Ecto neural progenitor cell (in vitro differentiated cells): ENCODE measurements at places on chromosomes 5 and 9.

DNA sequence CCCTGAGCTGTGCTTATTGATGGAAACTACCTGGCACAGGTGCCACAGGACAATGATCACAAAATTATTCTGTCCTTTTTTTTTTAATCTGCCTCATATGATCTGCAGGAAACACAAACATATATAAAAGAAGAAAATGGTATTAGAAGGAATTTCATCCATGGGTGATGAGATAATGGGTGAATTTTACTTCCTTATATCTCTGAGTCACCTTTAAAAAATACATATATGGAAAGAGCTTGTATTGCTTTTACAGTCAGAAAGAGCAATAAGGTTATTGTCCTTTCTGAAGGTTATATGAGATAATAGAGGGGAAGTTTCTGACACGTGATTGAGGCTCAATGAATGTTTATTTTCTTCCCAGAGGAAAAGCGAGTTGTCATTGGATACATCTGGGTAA lies 31.6 kb downstream of the NEURL1B start:
- DNase-seq = no peak

DNA sequence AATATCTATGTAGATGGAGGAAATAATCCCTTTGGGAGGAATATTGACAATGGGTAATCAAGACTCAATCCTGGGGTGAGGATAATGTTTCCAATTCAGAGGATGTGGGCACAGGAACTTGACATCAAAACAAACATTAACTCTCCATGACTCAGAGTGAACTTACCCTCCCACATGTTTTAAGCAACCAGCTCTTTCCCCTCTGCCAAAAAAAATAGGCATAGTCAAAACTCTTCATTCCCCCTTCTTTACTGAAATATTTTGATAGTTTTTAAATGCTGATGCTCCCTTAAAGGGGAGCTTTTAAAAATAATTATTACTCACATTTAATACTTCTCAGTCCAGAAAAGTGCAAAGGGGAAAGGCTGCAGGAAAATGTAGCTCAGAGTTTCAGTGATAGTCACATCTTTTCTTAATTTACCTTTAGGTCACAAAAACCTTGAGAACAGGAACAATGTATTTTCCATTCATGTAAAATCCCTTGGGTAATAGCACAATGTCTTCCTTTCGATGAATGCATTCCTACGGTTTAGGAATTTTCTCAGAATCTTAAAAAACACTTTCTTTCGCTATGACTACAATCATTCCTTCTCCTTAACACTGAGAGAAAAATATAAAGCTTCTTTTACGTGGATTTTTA lies 298.4 kb upstream of the GRAMD2B start:
- no peak for DNase-seq

- DNase-seq = no peak
Measured at GRCh38 chr5:76697670-76698069, 18.3 kb upstream of the F2R start.

DNA sequence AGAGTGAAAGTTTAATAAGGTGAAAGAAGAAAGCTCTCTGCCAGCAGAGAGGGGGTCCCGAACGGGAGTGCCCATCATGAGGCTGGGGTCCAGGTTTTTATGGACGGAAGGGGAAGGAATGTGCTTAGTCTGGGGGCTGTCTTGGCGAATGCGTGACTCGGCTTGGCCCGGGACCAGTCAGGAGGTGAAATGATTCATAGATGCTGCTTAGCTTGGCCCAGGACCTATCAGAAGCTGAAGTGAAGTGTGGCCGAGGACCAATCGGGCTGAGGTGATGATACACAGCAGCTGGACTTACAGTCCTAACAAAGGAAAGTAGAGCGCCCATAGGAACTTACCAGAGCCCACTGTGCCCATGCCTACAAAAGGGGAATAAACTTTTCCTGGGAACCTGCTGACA lies 3.9 kb upstream of the FKTN start:
- no peak for DNase-seq

DNA sequence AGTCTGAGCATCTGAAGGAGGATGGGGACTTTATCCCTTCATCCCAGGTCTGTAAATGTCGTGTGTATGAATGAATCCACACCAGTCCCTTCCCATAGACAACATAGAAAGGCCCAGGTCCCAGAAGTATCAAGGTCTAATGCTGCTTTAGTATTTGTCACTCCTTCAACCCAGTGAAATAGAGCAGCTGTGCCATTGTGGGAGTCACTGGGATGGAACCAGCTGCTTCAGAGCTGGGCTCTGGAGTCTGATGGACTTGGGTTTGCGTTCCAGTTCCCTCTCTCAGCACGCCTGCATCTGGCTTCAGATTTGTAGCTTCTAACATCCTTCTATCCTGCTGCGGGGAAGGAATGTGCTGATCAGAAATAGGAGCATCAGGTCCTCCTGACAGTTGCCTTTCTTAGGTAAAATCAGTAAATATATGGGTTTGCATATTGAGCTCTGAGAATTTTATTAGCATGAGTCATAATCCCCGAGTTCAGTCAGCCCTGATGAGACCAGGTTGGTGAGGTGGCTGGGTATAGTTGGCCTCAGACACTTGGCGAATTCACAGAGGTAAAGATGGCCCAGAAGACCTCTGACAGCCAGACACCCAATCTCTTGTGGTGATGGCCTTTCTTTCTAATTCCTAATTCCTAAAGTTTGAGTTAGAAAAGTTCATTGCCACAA lies 10.1 kb downstream of the ACO1 start:
- DNase-seq = no peak

GRCh38 chr5:36787365-36788093 lies 89.0 kb upstream of the NIPBL start:
- DNase-seq = no peak

- no peak for DNase-seq
Measured at GRCh38 chr5:22842574-22842973, 10.6 kb downstream of the CDH12 start.

DNA sequence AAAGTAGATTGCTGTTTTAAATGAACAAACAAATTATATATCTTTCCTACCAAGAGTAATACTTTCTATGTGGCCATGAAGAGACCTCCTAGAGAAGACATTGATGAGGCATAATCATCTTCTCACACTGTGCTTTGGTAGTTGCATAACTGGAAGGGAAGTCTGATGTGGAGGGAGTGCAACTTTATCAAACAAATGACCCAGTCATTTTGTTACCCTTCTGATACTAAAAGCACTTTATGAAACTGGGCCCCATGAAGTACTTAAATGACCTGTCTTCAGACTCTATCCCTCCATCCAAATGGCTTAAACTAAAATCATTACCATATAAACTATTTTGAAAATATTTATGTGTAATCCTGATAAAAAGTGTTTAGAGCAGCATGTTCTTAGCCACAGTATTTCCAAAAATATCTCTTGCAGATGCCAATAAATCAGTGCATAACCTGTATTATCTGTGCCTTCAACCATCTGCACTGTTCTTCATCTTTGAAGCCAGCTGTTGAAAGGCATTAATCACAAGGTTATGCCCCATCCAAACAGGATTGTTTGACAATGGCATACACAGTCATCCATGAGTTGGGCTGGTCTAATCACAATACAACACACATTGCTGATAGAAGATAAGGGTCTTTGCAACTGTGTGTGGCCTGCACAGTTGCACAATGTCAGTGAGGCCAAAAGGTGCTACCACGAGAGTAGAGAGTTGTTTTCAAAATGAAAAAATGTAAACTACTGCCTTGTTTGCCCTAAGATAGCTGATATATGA lies 31.9 kb upstream of the MIER3 start:
- DNase-seq = no peak

GRCh38 chr5:149240354-149240998 lies 31.2 kb upstream of the AFAP1L1 start:
- DNase-seq = no peak

- no peak for DNase-seq
Measured at GRCh38 chr9:7721291-7721690, 78.3 kb downstream of the DMAC1 start.

DNA sequence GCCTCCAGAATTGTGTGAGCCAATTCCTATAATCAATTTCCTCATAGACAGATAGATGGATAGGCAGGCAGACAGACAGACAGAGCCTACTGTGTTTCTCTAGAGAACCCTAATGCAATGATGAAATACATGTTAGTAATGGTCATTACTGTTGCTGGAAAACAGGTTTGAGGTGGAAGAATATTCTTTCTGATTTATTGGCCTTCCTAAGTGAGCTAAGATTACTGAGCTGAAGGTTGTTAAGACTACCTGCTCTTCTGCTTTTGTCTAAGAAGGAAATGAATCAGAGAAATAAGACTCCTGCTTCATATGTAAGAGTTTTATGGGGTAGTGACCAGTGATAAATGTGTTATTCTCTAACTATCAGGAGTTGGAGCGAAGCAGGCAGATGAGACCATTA lies 219.9 kb downstream of the ELAVL2 start:
- DNase-seq = no peak

DNA sequence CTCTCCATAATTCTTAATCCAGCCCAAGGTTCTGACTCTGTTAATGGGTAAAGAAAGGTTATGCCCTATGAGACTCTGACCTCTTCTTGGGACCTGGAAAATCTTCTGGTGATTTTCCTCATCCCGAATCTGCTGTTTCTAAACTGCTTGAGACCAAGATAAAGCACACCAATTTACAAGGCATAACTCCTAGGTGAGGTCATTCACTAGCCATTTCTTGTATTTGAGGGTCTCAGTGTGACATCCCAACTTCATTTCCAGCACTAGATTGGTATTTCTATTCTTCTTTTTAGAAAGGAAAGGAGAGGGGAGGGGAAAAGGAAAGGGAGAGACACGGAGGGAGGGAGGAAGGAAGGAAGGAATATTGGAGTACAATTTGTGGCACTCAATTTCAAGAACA lies 51.6 kb downstream of the SLC1A1 start:
- DNase-seq = no peak

DNA sequence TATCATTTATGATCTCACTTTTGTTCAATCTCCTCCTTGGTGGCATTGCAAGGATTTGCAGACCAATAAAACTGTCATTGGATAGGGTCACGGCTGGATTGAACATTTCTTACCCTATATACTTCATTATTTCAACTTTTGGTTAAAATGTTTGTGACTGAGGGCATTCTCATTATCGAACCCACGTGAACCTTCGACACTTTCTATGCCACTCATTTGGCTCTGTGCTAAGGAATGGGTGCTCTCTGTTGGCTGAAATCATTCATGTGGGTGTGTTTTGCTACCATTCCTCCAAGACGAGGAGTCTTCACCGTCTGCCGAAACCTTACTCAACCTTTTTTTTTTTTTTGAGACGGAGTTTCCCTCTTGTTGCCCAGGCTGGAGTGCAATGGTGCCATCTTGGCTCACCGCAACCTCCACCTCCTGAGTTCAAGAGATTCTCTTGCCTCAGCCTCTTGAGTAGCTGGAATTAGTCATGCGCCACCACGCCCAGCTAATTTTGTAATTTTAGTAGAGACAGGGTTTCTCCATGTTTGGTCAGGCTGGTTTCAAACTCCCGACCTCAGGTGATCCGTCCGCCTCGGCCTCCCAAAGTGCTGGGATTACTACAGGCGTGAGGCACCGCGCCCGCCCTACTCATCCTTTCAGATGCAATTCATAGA lies 62.5 kb downstream of the CSNK1A1 start:
- no peak for DNase-seq

DNA sequence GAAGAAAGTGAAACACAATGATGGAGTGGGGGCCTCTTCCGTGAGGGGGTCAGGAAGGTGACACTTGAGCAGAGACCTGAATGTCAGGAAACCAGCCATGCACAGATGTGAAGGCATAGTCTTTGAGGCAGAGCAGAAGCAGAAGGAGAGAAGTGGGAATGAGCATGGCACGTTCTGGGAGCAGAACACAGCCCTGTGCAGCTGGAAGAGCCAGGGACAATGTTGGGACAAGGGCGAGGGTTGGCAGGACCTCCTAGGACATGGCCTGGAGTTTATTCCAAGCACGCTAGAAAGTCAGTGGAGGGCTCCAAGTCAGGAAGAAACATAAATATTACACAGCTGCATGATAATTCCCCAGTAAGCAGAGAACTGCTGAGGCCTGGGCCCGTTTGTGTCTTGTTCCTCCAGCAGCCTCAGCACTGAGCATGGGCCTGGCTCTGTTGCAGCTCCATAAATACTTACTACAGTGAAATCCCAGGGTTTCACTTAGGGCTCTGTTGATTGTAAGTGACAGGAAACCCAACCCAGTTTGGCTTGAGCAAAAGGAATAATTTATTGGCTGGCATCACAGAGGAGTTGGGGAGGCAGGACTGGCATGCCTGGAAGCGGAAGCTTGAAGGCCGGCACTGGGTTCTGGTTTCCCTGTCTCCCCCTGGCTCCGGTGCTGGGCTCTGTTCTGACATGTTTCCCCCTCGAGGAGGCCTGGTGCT lies 66.2 kb downstream of the MVB12B start:
- no peak for DNase-seq

GRCh38 chr5:219460-219863 lies 1.3 kb downstream of the SDHA start:
- DNase-seq = no peak

- DNase-seq = no peak
Measured at GRCh38 chr5:172837640-172838039, 3.6 kb downstream of the ERGIC1 start.

- no peak for DNase-seq
Measured at GRCh38 chr5:138545919-138546562, 3.0 kb upstream of the ETF1 start.

DNA sequence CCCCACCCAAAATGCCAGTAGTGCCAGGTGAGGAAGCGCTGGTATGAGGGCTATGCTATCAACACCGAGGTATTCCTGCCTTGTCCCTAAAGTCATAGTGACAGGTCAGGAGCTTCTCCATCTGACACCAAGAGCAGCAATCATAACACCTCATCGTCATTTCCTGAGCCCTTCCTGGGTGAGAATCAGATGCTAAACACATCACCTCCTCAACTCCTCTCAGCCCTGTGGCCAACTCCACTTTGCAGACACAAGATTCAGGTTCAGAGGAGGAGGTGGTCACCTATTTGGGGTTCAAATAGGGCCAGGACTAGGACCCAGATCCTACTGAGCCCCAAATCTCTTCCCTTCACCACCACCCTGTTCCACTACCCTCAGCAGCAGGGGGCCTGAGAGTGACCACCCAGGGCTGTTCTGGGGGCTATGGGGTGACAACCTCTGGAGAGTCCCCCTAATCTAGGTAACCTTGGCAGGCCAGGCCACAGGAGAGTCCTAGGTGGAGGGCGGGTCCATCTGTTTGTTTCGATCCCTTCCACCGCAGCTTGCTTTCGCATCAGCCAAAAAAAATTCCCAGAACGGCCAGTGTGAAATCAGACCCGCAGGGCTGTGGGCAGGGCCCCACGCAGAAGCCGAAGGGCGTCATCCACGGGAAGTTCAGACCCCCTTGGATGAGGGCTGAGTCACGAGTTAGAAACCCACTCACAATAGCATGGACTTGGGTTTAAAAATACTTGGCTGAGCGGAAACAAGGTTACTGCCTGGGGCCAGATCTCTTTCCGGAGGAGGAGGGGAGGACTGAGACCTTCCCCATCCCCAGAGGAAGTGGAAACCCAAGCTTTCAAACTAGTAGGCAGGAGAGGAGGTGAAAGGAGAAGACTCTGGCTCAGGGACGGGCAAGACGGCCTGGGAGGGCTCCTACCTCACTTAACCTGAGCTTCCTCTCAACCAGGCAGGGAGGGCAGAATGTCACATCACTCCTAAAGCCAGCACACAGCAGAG lies 8.7 kb downstream of the STK10 start:
- DNase-seq = no peak

- DNase-seq = no peak
Measured at GRCh38 chr9:130448035-130448624, 3.4 kb downstream of the ASS1 start.
